Stimulated activated CD4-positive, alpha-beta T cell treated with anti-CD3 and anti-CD28 coated beads, Interleukin-1b, Interleukin-23, amount 100 ng/mL, for 4 hours (primary cell): ENCODE measurements at places on chromosomes 4 and X.

DNA sequence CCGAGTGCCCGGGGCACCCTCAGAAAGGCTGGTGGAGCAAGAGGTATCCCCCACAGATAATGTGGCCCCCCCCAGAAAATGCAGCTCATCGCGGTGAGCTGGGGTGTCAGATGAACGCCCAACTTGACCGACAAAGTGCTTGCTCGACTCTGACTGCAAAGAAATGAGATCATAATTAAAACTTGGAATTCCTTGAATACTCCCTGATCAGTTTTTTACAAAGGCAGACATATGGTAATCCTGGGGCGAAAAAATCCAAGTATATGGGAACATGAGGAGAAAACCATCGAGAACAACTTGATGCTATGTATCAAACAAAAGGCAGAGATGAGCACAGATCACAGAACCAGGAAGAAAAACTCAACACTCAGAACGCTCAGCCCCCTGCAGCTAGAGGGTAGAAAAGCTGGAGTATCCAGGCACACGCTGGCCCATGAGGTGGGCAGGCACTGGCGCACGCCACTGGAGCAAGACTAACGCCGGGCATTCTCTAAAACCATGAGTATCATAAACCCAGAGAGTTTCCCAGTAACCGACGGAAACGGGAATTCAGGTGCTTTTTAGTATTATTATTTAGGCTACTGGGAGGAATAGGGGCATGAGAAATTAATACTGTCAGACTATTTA lies 127.3 kb downstream of the AFAP1 start:
- no peak for DNase-seq

- DNase-seq, result no peak
Measured at GRCh38 chrX:50067435-50068284, 133.1 kb downstream of the AKAP4 start.

DNA sequence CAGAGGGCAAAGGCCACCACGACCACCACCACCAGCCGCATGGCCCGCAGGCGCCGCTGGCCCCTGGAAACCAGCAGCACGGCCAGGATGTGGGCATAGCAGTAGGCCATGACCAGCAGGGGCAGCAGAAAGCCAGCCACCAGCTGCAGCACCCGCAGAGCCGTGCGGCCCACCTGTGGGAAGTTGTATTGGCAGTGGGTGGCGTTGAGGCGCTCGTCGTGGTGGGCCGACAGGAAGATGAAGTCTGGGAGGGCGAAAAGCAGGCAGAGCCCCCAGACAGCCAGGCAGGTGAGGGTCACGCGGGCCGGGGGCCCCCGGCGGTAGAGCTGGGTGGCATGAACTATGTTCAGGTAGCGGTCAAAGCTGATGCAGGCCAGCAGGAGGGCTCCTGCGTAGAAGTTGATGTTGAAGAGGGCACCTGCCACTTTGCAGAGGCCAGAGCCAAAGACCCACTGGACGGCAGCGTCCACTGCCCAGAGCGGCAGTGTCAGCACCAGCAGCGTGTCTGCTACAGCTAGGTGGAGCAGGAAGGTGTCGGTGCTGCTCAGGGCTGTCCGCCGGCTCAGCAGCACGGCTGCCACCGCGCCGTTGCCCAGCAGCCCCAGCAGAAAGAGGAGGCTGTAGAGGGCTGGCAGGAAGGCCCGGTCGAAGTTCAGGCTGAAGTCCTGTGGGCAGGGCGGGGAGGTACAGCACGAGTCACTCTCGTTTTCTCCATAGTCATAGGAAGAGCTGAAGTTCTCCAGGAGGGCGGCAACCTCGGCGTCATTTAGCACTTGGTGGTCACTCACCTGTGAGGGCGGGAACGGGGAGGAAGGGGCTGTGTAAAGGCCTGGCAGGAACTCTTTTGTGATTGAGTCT lies 1.4 kb downstream of the CXCR3 start:
- no peak for DNase-seq

DNA sequence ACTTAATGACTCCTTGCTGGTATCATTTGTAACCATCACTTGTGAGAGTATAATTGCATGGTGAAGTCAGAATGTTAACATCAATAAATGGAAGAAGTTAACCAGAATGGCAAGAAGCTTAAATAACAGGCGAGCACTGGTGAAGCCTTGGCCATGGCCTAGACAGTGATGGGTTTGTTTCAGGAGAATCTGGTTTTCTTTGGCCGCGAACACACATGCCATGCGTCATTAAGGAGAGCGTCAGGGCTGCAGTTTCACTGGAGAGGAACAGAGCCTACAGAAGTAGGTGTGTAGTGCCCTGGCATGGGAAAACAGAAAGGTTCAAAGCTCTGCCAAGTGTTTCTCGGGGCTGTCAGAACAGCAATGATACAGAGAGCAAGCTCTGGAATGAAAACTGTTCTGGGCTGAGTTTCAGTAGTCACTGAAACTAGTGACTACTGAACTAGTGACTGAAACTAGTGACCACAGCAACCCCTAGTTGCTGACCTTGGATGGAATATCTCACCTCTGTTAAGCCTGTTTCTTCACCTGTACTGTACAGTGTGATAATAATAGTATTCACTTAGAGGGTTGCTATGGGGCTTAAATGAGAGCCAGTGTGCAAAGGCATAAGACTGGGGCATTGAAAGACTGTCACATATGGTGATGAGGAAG lies 93.8 kb downstream of the C4orf51 start:
- DNase-seq, result no peak

GRCh38 chr4:142567620-142568451 lies 278.3 kb downstream of the INPP4B start:
- no peak for DNase-seq

GRCh38 chr4:153045111-153045982 lies 109.2 kb downstream of the FHDC1 start:
- DNase-seq, result no peak

DNA sequence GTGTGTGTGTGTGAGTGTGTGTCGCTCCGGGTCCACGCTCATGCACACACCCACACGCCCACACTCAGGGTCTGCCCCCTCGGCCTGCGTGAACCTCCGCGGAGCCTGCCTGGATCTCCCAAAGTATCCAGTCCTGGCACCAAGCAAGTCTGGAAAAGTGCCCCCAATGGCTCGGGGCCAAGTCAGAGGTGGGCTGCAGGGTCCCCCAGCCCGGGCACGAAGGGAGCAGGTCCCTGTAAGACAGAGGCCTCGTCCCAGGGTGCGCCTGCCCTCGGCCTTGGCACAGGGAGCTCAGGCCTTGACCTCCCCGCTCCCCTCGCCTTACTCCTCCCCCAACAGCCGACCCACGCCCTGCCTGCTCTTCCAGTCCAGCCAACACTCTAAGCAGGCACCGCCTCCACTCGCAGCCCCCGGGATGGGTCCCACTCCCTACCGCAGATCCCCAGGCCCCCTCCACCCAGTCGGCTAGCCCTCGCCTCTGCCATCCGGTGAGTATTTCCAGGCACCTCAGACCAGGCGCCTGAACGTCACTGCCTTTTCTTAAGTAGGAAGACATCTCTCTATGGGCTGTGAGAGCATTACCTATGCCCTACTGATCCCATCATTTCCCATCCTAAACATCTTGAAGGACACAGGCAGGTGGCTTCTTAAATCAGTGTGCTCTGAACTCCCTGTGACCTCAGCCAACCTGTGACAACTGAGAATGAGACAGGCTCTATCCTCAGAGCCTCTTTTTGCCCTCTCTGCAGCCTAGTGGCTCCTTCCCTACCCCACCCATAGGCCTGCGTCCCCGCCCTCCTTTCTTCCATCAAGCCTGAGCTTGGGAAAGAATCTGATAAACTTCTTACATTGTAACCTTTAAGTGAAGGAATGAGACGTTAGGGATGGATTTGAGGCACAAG lies 704 bp downstream of the FAM114A1 start:
- no peak for DNase-seq

DNA sequence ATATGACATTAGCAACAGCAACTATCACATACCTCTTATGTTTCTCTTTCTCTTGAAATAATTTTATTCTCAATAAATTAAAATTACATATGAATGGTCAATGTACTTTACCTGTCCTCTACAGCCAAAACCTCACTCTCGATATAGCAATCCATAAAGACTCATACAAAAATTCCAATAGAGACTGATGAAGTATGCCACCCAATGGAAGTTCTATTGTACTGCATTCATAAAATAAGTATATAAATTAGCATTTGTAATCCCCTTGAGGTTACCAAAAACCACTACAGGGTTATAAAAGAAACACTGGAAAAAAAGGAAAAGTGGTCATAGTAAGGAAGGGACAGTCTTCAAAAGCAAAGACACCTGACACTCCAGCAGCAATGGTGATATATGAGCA lies 32.8 kb downstream of the CLDN2 start:
- no peak for DNase-seq

DNA sequence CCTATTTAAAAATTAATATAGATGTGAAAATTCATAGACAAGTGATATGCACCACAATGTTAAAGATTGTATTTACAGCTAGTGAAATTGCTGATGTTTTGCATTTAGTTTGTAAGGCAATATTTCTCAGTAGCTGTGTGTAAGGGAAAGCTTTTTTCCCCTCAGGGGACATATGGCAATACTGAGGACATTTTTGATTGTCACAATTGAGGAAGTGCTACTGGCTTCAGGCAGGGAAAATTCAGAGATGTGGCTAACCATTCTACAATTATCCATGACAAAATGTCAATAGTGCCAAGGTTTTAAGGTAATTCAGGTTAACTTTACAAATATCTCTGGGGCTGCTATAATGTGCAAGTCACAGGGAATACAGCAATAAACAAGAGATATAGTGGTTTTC lies 66.1 kb upstream of the IL15 start:
- no peak for DNase-seq

GRCh38 chrX:150605603-150606002 lies 37.2 kb downstream of the MTM1 start:
- no peak for DNase-seq

DNA sequence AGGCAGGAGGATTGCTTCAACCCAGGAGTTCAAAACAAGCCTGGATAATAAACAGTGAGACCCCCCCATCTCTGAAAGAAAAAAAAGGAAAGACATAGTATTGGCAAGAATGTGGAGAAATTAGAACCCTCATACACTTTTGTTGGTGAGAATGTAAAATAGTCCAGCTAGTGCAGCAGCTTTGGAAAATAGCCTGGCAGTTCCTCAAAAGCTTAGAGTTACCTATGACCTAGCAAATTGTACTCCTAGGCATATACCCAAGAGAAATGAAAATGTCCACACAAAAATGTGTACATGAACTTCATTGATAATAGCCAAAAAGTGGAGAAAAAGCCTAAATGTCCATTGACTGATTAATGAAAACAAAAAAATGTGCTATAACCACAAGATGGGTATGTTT lies 21.3 kb downstream of the THAP9 start:
- no peak for DNase-seq

GRCh38 chr4:159542296-159542695 lies 439.4 kb downstream of the RAPGEF2 start:
- no peak for DNase-seq

DNA sequence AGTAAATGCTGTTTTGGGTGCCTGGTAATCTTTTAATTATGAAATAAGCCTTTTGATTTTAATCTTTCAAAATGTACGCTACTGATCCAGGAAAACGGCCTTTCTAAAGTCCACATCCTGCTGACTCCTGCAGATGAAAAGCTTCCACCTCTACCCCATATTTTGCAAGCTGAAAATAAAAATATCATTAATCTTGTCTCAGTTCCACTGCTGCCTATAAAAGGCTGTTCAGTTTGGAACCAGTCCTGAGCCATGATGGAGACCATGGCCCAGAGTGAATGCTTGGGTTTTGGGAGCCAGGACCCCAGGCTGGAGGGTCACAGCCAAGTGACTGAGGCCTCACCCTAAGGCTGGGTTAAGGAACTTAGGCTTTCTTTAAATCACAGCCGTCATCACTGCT lies 110.8 kb downstream of the AFF1 start:
- DNase-seq, result no peak

GRCh38 chrX:42804524-42804923 lies 26.6 kb upstream of the PPP1R2C start:
- DNase-seq, result no peak

- DNase-seq, result no peak
Measured at GRCh38 chrX:120499301-120500072, 30.4 kb upstream of the LAMP2 start.

GRCh38 chr4:184526228-184526627 lies 51.9 kb upstream of the IRF2 start:
- no peak for DNase-seq
